ENCODE measurements at places on chromosomes 3 and 15.
A peak's percentile ranks its signal among the peaks of the same experiment; 100 is the strongest.

- no peak for DNase-seq
Observed at GRCh38 chr15:95479308-95479707, 851.2 kb upstream of the NR2F2 start.

DNA sequence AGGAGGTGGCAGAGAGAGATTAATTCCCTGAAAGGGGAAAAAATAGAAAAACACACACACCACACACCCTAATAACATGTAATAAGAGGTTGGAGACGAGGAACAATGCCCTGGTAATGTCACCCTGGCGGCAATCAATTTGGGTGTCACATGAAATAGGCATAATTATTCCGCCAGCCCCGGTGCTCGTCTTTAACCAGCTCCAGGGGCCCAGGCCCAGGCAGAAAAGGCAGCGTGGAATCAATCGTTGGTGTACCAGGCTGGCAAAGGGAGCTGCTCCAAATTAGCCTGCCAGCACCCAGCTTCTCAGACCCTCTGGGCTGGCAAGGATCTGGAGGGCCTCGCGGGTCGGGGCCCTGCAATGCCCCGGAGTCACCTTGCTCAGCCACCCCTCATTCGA lies 5.6 kb downstream of the LINGO1 start:
- no peak for DNase-seq

DNA sequence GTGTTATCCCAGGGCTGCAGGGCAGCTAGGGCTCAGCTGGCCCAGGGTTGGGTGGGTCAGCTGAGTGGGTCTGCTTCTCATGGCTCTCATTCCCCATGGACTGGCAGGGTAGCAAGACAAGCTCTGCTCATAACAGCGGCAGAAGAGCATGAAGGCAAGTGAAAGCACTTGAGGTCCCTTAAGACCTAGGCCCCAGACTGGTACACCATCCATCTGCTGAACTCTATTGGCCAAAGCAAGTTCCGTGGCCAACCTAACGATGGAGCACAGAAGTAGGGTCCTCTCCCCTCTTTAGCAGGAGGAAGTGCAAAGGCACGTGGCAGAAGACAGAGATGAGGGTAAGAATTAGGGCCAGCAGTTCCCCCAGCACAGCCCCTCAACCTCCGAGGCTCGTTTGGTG lies 174.3 kb upstream of the TOPAZ1 start:
- no peak for DNase-seq

- DNase-seq = no peak
Observed at GRCh38 chr3:4584456-4585249, 91.5 kb downstream of the ITPR1 start.

GRCh38 chr3:9676785-9677184 lies 26.8 kb upstream of the CPNE9 start:
- no peak for DNase-seq

- DNase-seq = peak; percentile 14
Observed at GRCh38 chr15:56244811-56245576, 1.3 kb upstream of the RFX7 start.
